Fibroblast of lung (primary cell): ENCODE measurements at places on chromosomes 16 and 17. TPM values are rescaled to one million over a fixed set of nuclear protein-coding genes. Genes with fewer than 3 reads are reported as not detected.

C17orf50 gene
- not detected in 2 replicates for total RNA-seq

CHAD gene
- total RNA-seq, result not detected in 2 replicates

ZPBP2 gene
- not detected in 2 replicates for total RNA-seq

NACA2 gene
- total RNA-seq, result not detected in 2 replicates

CD7 gene
- total RNA-seq, result under 0.01 and 0.17 TPM in 2 replicates

PRSS8 gene
- not detected in 2 replicates for total RNA-seq

CYB5D1 gene
- total RNA-seq, result 6.9 and 7.4 TPM in 2 replicates

CHD9NB gene
- 3.6 and 5.3 TPM in 2 replicates for total RNA-seq

DNA sequence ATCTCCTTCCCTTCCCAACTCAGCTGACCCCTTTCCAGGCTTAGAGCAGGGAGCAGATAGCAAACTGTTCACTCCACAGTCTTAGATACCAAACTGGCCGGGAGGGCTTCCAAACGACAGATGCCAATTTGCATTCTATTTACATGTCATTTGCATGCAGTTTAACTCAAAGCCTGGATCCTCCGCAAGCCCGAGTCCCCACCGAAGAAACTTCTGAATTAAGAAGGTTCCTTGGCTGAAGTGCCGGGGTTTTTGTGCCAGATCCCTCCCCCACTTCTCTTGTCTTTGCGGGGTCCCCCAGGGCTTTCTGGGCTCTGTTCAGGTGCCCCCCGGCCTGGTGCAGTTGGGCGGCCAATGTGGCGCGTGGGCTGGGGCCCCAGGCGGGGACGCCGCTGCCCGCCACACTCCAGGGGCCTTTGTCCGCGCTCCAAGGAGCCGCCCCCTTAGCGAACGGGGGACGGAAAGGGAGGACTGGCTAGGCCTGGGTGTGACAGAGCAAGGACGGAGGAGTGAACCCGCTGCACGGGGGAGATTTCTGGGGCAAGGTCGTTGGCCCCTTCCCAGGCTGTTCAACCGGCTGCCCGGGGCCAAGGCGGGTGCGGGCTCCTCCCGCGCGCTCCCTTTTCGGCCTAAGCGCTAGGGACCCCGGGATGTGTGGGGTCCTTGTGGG is 1.2 kb downstream of the GPRC5B start:
- no peaks in the 10 kb centered on the region for H3K36me3 ChIP-seq
- peaks cover 10% of the 10 kb centered on the region for H3K27me3 ChIP-seq
- H3K27ac ChIP-seq, result no peak overlapping the region
- peak; percentile 13 for DNase-seq

- H3K4me1 ChIP-seq, result no peaks in the 10 kb centered on the region
- no peaks in the 10 kb centered on the region for H3K27me3 ChIP-seq
- no peak overlapping the region for H3K27ac ChIP-seq
- no peak for DNase-seq
- no peak overlapping the region for H3K4me3 ChIP-seq
- H3K36me3 ChIP-seq, result no peaks in the 10 kb centered on the region
These were observed 136.3 kb downstream of the PARN start for GRCh38 chr16:14493791-14494190.

DNA sequence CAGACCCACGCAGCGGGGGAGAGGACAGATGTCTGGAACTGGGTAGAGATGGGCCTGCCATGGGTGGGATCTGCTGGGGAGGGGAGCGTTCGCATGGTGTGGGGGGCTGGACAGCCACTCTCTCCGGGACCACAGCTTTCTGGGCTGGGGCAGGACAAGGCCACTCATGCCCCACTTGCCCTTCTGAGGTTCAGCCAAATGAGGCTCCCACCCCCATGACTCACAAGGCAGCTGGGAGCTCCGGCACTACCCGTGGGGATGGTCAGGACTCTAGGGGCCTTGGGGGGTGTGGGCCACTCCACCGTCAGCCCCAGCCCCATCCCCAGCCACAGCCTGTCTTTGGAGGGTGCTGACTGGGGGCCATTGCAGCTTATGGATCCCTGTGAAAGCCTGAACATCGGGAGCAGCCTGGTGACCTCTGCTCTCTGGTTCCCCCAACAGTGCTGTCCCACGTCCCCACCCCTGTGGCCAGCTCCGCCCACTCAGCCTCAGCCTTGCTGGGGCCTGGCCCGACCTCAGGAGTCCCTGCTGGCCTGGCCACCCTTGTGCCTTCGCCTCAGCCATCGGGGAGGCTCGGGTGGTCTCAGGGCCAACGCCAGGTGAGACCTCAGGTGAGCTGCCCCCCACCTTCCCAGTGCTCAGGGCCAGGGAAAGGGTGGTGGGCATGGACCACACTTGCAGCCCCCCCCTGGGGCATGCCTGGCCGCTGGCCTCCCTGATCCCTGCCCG is 4.7 kb upstream of the CDH15 start:
- H3K36me3 ChIP-seq, result no peaks in the 10 kb centered on the region
- no peak overlapping the region for H3K4me3 ChIP-seq

- H3K27me3 ChIP-seq, result no peaks in the 10 kb centered on the region
- DNase-seq, result peak; percentile 65
- H3K4me3 ChIP-seq, result no peak overlapping the region
- peaks cover 35% of the 10 kb centered on the region for H3K4me1 ChIP-seq
These were observed 270.1 kb upstream of the TBX2 start for GRCh38 chr17:61129267-61130254.

DNA sequence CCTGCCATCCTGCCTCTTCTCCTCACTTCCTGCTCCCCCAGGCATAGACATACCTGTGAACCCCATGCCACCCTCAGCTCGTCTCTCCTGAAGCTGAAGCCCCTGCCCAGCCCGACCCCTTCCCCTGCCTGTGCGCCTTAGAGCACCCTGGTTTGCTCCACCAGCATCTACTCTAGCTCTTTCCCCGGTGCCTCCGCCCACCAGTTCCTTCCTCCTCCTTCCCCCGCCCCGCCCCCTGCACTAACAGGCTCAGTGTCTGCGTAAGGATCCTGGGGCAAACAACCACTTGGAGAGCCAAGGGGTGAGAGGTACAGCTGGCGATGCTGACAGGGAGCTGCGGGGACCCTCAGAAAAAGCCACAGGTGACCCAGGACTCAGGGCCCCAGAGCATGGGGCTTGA is 1.9 kb downstream of the GPR142 start:
- no peak overlapping the region for H3K4me3 ChIP-seq
- no peaks in the 10 kb centered on the region for H3K4me1 ChIP-seq
- no peak overlapping the region for H3K27ac ChIP-seq
- H3K36me3 ChIP-seq, result no peaks in the 10 kb centered on the region

DNA sequence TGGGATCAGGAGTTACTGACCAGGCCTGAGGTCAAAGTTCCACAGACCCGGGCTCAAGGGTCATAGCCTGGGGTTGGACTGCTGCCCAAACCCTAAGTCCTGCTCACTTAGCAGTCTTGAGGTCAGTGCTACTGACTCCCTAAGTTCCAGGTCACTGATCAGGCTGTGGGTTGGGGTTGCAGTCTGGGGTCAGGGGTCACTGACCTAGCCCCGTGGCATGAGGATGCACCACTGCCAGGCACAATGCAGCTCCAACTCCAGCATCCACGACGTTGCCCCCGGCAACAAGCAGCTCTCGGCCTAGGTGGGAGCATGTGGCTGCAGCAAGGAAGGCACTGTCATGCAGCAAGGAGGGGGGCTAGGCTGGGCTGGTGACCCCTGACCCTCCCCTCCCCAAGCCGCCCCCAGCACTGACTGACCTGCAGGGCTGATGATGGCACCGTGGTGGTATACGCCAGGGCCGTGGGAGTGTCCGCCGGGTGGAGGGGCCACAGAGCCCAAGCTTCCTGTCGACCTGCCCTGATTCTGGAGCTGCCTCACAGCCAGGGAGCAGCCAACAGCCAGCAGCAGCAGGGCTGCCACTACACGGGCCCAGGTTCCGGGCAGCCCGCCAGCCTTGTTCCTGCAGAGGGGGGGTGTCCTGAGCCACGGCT is 1.1 kb downstream of the GGT6 start:
- H3K27me3 ChIP-seq, result no peaks in the 10 kb centered on the region
- DNase-seq, result no peak
- H3K36me3 ChIP-seq, result no peaks in the 10 kb centered on the region
- no peak overlapping the region for H3K27ac ChIP-seq
- H3K4me1 ChIP-seq, result peaks cover 2% of the 10 kb centered on the region

DNA sequence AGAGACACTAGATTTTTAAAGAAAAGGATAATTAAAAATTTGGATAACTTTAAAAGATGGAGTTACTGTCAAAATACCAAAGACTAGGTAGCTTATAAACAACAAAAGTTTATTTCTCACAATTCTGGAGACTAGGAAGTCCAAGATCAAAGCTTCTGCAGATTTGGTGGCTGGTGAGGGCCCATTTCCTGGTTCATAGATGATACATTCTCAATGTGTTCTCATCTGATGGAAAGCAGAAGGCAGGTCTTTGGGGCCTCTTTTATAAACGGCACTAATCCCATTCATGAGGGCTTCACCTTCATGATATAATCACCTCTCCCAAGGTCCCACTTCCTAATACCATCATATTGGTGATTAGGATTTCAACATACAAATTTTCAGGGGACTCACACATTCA is 33.7 kb downstream of the NLK start:
- H3K4me1 ChIP-seq, result no peaks in the 10 kb centered on the region
- no peak overlapping the region for H3K4me3 ChIP-seq
- H3K36me3 ChIP-seq, result no peaks in the 10 kb centered on the region
- no peak overlapping the region for H3K27ac ChIP-seq

GRCh38 chr16:16817196-16817595 is 438.3 kb downstream of the NPIPA7 start:
- H3K36me3 ChIP-seq, result no peaks in the 10 kb centered on the region
- H3K4me1 ChIP-seq, result no peaks in the 10 kb centered on the region
- H3K27me3 ChIP-seq, result no peaks in the 10 kb centered on the region

DNA sequence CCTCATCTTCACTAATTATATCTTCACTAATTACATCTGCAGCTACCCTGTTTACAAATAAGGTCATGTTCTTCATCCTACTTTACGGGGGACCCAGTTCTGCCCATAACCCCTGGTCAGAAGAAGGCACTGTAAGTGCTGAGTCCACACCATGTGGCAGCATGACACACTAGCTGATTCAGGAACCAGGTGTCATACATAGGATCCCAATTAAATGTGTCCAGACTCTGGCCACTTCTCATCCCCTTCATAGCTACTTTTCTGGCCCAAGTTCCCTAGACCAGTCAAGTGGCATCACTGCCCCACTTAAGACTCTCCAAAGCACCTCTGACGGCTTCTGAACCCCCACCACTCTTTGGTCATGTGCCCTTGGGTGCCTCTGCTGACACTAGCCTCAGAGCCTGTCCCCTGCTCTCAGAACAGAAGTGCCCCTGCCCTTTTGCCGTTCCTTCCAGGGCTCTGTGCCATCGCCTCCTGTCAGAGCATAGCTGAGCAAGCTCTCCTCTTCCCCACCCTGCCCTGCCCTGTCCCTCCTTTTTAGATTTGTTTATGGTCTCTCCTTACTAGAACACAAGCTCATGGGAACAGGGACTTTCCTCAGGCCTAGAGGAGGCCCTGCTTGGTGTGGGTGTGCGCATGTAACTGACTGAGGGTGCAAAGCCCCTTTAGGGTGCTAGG is 61.1 kb downstream of the B9D1 start:
- no peaks in the 10 kb centered on the region for H3K36me3 ChIP-seq
- peaks cover 7% of the 10 kb centered on the region for H3K4me1 ChIP-seq
- no peak overlapping the region for H3K27ac ChIP-seq
- no peaks in the 10 kb centered on the region for H3K27me3 ChIP-seq
- H3K4me3 ChIP-seq, result no peak overlapping the region

GRCh38 chr17:19991252-19991885 is 13.7 kb upstream of the AKAP10 start:
- H3K27ac ChIP-seq, result no peak overlapping the region
- no peaks in the 10 kb centered on the region for H3K4me1 ChIP-seq
- H3K4me3 ChIP-seq, result no peak overlapping the region
- no peak for DNase-seq
- H3K27me3 ChIP-seq, result no peaks in the 10 kb centered on the region

DNA sequence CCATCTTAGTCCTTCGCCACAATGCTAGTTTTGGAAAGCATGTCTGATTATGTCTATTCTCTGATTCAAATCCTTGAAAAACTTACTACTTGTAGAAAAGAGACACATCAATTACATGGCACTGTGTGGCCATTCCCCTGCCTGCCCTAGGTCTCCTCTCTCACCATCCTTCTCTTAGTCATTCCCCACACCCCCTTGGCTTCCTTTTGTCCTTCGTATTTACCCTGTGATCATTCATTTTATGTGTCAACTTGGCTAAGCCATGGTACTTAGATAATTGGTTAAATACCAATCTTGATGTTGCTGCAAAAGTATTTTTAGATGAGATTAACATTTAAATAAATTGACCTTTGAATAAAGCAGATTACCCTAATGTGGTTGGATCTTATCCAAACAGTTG is 122.9 kb upstream of the CDH11 start:
- DNase-seq, result no peak
- no peaks in the 10 kb centered on the region for H3K36me3 ChIP-seq
- no peak overlapping the region for H3K27ac ChIP-seq
- H3K27me3 ChIP-seq, result no peaks in the 10 kb centered on the region
- H3K4me3 ChIP-seq, result no peak overlapping the region

DNA sequence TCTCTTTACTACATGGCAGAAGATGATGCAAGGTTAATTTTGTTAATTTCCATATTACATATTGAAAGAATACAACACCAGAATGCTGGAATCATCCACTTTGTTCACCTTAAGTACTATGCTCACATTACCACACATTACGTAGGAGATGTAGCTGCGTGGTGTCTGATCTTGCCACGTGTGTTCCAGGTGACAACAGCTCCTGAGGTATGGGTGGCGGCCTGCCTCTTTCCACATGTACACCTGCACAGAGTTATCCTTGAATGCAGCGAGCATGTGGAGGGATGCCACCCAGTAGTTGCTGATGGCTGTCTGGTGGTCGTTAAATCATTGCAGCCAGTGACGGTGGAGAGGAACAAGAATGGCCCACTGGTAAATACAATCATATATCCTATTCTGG is 740.5 kb upstream of the EEF2KMT start:
- no peak overlapping the region for H3K4me3 ChIP-seq
- no peaks in the 10 kb centered on the region for H3K36me3 ChIP-seq
- no peaks in the 10 kb centered on the region for H3K27me3 ChIP-seq
- H3K4me1 ChIP-seq, result no peaks in the 10 kb centered on the region
- no peak overlapping the region for H3K27ac ChIP-seq
- no peak for DNase-seq

DNA sequence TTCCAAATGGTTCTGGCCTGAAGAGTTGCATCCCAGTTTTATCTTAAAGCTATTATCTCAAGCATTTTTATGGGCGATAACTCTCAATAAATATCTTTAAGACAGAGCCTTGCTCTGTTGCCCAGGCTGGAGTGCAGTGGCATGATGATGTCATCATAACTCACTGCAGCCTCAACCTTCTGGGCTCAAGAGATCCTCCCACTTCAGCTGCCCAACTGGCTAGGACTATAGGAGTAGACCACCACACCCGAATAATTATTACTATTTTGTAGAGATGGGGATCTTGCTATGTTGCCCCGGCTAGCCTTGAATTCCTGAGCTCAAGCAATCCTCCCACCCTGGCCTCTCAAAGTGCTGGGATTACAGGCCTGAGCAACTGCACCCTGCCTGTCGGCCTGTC is 26.1 kb upstream of the CYTH1 start:
- no peak overlapping the region for H3K4me3 ChIP-seq
- no peaks in the 10 kb centered on the region for H3K27me3 ChIP-seq
- H3K4me1 ChIP-seq, result no peaks in the 10 kb centered on the region
- DNase-seq, result no peak

GRCh38 chr17:44146375-44147346 is 4.9 kb downstream of the HROB start:
- peaks cover 10% of the 10 kb centered on the region for H3K36me3 ChIP-seq
- H3K4me1 ChIP-seq, result peaks cover 4% of the 10 kb centered on the region
- H3K27me3 ChIP-seq, result no peaks in the 10 kb centered on the region
- H3K27ac ChIP-seq, result no peak overlapping the region

- no peak overlapping the region for H3K27ac ChIP-seq
- no peaks in the 10 kb centered on the region for H3K4me1 ChIP-seq
- no peaks in the 10 kb centered on the region for H3K36me3 ChIP-seq
- no peak for DNase-seq
- no peak overlapping the region for H3K4me3 ChIP-seq
These were observed 185.1 kb upstream of the PSMD7 start for GRCh38 chr16:74111456-74111982.
